ENCODE measurements at places on chromosomes 7 and 10. TPM values are rescaled to one million over a fixed set of nuclear protein-coding genes. Genes with fewer than 3 reads are reported as not detected.

- no peak for DNase-seq
Measured at GRCh38 chr7:34140066-34140465, 234.7 kb downstream of the BMPER start.

GRCh38 chr7:81684514-81685269 lies 85.2 kb downstream of the HGF start:
- DNase-seq, result peak; percentile 89

DNA sequence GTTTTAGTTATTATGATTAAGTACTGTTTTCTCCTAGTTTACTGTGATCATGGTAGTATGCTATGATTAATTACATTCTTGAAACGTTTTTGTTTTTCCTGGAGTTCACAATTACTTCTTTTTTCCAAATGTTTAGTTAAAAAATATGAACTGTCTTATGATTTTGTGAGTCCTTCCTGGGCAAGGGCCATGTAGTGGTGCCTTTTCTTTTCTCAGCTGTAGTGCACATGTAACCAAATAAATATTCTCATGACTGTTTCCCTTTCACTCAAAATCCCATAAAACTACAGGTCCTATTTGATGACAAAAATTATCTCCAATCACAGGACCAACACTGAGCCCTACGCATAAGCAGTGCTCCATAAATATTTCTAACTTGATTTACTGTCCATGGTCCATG lies 118.9 kb upstream of the EGR2 start:
- DNase-seq, result no peak

DNA sequence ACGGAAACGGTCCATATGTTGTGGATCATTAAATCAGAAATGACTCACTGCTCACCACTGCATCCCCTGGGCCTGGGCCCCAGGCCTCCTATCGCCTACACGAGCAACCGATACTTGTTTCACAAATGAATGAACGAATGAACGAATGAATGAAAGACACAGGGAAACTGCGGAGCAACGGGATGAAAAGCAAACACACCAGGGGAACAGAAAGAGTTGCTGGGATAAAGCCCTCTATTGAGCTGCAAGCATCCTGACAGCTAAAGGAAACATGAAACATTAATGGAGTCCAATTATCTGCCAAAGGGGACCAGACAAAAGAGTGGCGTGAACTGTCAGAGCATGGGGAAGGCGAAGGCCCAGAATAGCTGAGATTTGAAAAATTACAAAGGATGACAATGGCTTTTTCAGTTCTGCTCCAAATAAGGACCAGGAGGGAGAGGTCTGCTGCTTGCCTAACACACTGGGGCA lies 92.1 kb downstream of the GRB10 start:
- DNase-seq, result no peak

- DNase-seq, result no peak
Measured at GRCh38 chr7:16812542-16813231, 7.9 kb upstream of the AGR2 start.

DNA sequence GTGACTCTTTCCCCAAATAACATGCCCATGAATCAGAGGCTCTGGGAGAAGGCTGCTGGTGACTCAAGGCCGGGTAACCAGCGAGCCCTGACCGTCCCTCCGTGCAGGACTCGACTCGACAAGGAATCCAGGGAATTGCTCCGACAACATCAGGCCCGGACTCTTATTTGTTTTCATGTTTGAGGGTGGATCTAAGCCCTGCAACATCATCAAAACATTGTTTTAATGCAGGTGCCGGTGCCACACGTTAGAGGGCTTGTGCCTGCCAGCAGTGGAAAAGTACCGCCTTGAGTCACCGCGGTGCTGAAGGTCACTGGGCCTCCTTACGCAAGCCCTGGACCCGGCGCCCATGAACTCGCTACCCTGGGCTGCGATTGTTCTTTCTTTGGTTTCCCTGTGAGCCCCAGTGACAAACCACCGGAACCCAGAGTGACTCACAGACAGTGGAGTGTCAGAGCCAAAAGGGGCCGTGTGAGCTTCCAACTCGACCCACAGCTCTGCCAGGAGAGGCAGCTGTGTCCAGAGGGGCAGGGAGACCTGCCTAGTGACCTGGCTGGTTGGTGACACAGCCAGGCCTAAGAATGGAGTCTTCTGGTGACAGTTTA lies 139.4 kb upstream of the SHH start:
- DNase-seq, result no peak

GRCh38 chr10:48493083-48493871 lies 111.6 kb downstream of the ARHGAP22 start:
- DNase-seq, result peak; percentile 66

DNA sequence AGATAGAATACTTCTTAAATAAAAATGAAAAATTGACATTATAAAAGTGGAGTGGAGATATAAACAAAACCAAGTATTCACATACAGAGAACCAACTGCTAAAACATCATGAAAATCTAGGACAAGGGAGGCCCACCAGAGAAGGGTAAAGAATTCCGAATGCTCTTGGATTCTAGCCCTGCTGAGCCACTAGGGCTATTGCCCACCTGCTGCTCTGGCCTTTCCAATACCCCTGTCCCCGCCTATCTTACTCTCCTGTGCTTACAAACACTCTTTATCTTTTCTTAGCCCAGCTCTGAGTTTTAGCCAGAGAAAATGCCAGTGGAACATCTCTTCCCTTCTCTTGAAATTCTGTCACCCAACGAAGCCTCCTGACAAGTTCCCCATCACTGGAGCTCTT lies 100.3 kb downstream of the MACC1 start:
- DNase-seq, result no peak

Gene ELMO1
- 11.9 TPM for total RNA-seq

Gene SYT15
- 2.7 TPM for total RNA-seq

Gene PDE6C
- not detected for total RNA-seq

Gene GPC2
- 0.13 TPM for total RNA-seq

Gene NPFFR1
- 0.03 TPM for total RNA-seq

Gene KLF14
- total RNA-seq, result not detected

Gene TFR2
- 0.13 TPM for total RNA-seq

Gene NRAP
- 754 TPM for total RNA-seq

Gene VPS41
- total RNA-seq, result 37.4 TPM

Gene HMX2
- total RNA-seq, result not detected

Gene PSAP
- 1,816 TPM for total RNA-seq

Measured in Right ventricle myocardium superior (tissue), 1 donor.